CD14-positive monocyte (primary cell): ENCODE measurements at places on chromosomes 7 and 10.

GRCh38 chr10:71229726-71230655, 17.6 kb downstream of the UNC5B start:
- no peak overlapping the region for H3K4me3 ChIP-seq
- no peaks in the 10 kb centered on the region for H3K27me3 ChIP-seq

DNA sequence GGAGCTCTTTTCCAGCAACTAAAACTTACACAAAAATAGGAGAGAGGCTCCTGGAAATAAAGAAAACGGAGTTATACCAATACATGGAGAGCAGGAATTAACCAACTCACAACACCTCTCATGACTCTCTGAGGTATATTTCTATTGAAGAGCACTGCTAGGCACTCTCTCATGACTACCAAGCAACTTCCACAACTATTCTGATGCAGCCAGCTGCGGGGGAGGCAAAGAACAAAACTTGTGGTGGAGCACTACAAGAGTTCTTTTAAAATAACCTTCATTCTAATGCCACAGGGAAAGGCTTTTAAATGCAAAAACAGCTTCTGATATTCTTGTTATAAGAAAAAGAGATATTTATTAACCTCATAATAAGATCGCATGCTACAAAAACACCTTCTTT, 140.7 kb downstream of the SLC25A13 start:
- no peak overlapping the region for H3K4me3 ChIP-seq
- peaks cover 48% of the 10 kb centered on the region for H3K36me3 ChIP-seq
- no peaks in the 10 kb centered on the region for H3K27me3 ChIP-seq
- no peak overlapping the region for H3K27ac ChIP-seq
- H3K4me1 ChIP-seq, result no peaks in the 10 kb centered on the region
- DNase-seq, result no peak

DNA sequence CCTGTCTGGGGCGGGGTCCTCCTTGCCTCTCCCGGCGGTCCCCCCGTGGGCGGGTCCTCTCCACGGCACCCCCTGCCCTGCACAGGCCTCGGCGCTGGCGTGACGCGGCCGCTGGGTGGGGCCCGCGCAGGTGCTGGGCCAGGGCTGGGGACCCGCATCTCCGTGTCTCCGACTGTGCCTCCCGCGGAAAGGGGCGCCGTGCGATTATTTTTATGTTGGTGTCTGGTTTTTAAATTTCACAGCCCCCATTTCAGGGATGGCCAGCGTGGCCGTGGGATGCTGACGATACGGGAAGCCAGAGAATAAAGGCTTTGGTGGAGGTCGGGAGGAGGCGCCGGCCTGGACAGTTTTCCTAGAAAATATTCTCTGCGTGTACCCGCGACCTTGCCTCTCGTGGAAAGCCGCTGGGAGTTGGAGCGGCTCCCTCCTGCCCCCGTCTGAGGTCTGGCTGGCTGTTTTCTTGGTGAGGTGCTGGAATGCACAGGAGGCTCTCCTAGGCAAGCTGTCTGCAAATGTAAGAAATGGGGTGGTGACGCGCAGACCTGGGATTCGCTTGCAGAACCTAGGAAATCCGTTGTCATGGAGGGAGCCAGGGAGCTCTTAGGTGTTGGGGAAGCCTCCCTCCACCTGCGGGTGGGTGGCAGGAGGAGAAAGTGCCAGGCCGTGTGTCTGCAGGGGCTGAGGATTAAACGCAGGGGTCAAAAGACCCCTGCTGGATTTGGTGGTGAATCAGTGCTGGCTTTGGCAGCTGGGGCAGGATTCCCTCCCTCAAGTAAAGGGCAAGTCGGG, 28.7 kb upstream of the JAKMIP3 start:
- no peaks in the 10 kb centered on the region for H3K4me1 ChIP-seq
- H3K4me3 ChIP-seq, result no peak overlapping the region
- H3K27ac ChIP-seq, result no peak overlapping the region
- H3K36me3 ChIP-seq, result no peaks in the 10 kb centered on the region
- no peak for DNase-seq
- H3K27me3 ChIP-seq, result peaks cover 50% of the 10 kb centered on the region

- no peak overlapping the region for H3K27ac ChIP-seq
- H3K27me3 ChIP-seq, result peaks cover 17% of the 10 kb centered on the region
- no peak overlapping the region for H3K4me3 ChIP-seq
- H3K36me3 ChIP-seq, result no peaks in the 10 kb centered on the region
- no peak for DNase-seq
- no peaks in the 10 kb centered on the region for H3K4me1 ChIP-seq
These were observed 34.3 kb downstream of the TET1 start for GRCh38 chr10:68594405-68594804.

DNA sequence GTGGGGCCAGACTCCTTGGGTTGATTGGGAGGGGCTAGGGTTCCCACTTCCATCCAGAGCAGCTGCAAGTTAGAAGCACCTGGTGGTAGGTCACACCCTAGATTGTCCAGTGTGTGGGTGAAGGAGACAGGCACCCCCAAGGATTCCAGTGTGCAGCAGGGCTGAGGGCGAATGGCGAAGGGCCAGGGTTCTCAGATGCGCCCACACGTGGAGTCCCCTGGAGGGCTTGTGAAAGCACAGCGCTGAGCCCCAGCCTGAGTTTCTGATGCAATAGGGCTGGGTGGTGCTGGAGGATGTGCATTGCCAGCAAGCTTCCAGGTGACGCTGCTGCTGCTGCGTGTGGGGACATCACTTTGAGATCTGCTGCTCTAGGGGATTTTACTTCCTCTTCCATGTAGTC, 25.4 kb downstream of the TBATA start:
- DNase-seq, result peak; percentile 20
- H3K27ac ChIP-seq, result no peak overlapping the region
- peaks cover 10% of the 10 kb centered on the region for H3K4me1 ChIP-seq

DNA sequence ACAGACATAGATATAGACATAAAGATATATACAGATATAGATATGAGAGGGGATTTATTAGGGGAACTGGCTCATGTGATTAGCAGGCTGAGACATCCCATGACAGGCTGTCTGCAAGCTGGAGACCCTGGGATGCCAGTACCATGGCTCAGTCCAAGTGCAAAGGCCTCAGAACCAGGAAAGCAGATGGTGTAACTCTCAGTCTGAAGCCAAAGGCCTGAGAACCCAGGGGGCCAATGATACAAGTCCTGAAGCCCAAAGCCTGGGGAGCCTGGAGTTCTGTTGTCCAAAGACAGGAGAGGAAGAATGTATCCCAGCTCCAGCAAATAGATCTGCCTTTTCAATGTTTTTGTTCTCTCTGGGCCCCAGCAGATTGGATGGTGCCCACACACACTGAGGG, 5.5 kb downstream of the NCOA4 start:
- peaks cover 86% of the 10 kb centered on the region for H3K4me1 ChIP-seq
- H3K27ac ChIP-seq, result peak overlapping the region; percentile 93
- H3K36me3 ChIP-seq, result peaks cover 27% of the 10 kb centered on the region
- H3K4me3 ChIP-seq, result no peak overlapping the region

DNA sequence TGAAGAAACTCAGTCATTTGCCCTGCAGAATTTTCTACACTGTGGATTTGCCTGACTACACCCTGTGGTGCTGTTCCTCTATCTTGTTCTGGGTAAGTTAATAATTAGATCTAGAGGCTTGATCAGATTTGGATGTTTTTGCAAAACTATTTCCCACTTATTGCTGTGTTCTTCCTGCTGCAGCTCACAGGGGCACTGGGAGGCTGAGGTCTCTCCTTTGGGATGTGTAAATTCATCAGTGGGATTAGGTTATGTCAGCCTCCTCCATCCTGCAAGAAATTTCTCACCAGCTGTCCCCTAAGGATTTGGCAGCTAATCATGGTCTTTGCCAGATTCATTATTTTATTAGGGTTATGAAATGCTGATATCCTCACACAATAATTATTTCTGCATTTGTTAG, 148.1 kb upstream of the ZNF32 start:
- no peak overlapping the region for H3K4me3 ChIP-seq
- DNase-seq, result no peak
- H3K27ac ChIP-seq, result no peak overlapping the region
- H3K27me3 ChIP-seq, result no peaks in the 10 kb centered on the region
- H3K36me3 ChIP-seq, result no peaks in the 10 kb centered on the region

- no peak for DNase-seq
- no peaks in the 10 kb centered on the region for H3K4me1 ChIP-seq
- H3K4me3 ChIP-seq, result no peak overlapping the region
- no peak overlapping the region for H3K27ac ChIP-seq
These were observed 95.8 kb upstream of the CREB5 start for GRCh38 chr7:28316489-28316888.

GRCh38 chr10:117249493-117250093, 8.7 kb downstream of the SLC18A2 start:
- no peak overlapping the region for H3K27ac ChIP-seq
- no peak overlapping the region for H3K4me3 ChIP-seq
- no peak for DNase-seq
- peaks cover 4% of the 10 kb centered on the region for H3K27me3 ChIP-seq
